ENCODE measurements at places on chromosomes 2 and 18.

GRCh38 chr18:55003695-55004094 lies 44.4 kb upstream of the CCDC68 start:
- DNase-seq = no peak

DNA sequence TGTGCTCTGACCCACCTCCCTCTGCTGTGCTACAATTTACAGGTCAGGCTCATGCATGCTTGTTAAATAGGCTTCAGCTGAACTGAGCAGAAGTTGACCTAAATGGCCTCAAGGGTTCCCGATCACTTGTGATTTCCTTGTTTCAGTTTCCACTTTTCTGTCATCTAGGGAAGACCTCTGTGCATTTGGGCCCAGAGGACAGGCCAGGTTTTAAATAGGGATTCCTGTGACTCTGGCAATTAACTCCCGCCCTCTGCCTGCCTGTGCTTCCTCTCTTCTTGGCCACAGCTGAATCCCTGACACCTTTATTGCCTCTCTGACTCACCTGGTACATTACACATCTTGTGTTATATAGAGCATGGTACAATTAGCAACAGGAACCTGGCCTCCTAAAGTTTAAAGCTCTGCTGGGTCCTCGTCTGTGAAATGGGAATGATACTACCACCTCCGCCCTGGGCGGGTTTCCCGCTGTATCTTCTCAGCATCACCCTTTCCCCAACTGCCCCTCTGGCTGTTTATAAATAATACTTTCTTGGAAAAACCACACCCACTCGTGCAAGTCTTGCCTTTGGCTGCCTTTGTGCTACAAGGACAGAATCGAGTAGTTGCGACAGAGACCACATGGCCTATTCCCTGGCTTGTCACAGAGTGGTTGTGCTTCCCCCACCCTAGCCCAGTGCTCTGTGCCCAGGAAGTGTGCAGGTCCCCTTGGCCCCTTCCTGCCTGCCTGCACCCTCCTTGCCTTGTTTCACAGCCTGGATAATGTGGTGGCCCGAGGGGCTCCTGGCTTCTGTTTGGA lies 7.9 kb downstream of the CABLES1 start:
- no peak for DNase-seq

DNA sequence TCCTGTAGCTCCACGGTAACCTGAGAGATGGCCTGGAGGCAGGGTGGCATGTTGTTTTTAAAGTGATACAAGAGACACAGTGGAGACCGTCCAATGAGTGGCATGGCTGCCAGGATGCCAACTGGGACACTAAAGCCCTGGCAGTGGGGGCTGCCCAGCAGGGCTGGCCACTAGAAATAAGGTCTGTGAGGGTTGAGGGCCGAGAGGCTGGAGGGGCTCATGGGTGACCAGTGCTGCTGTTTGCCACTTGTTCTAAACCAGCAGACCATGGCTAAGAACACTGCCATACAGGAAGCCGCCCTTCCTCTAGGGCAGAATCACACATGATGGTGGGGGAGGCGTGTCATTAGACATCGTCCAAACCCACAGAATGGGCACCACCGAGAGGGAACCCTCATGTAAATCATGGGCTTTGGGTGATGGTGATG lies 71.9 kb downstream of the ALPK2 start:
- no peak for DNase-seq

- no peak for DNase-seq
These were observed 222.2 kb downstream of the C1D start for GRCh38 chr2:67840460-67841068.

GRCh38 chr2:54589340-54590215 lies 133.5 kb downstream of the SPTBN1 start:
- DNase-seq = no peak

DNA sequence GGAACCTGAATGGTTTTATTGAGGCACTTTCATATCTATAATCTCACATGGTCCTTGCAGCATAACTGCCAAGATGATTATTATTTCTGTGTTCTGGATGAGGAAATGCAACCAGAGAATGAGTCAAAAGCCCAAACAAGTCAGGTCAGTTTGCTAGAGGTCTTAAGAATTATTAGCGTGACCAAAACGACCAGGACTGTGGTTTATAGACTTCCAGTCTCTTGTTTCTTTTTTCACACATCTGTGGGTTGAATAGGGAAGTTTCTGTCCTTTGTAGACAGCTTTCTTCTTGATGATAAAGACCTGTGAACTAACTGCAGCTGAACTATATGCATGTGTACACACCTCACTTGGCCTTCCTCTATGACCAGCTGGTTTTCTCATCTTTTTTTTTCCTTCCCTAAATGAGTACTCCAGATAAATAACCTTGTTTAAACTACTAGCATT lies 13.9 kb downstream of the ADAM23 start:
- no peak for DNase-seq

DNA sequence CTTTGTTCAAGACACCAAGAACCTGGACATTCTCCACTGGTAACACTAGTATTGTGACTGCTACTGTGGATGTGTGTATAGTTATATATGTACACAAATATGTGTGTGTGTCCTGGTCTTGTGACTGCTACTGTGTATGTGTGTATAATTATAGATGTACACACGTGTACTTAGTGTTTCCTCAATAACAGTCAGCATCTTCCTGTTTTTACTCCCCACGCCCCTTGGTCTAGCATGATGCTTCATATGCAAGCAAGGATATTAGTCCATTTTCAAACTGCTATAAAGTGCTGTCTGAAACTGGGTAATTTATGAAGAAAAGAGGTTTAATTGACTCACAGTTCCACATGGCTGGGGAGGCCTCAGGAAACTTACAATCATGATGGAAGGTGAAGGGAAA lies 802.7 kb downstream of the RNF144A start:
- DNase-seq = no peak

GRCh38 chr2:53769318-53769945 lies 1.8 kb downstream of the CHAC2 start:
- DNase-seq = no peak

DNA sequence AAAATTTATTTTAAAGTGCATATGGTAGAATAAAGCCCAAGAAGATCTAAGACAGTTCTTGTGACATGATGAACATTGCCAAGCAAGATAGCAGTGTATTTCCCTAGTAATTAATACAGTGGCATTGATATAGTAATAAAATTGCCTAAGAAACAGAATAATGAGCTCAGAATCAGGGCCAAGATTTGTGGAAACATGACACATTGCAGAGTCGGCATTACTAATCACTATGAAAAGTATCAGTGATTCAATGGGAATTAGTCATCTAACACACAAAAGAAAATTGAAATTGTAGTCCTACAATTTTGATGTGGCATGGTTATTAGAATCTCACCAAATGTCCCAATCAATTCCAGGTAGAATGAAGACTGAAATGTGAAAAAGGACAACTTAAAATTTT lies 243.0 kb upstream of the CYRIA start:
- no peak for DNase-seq

DNA sequence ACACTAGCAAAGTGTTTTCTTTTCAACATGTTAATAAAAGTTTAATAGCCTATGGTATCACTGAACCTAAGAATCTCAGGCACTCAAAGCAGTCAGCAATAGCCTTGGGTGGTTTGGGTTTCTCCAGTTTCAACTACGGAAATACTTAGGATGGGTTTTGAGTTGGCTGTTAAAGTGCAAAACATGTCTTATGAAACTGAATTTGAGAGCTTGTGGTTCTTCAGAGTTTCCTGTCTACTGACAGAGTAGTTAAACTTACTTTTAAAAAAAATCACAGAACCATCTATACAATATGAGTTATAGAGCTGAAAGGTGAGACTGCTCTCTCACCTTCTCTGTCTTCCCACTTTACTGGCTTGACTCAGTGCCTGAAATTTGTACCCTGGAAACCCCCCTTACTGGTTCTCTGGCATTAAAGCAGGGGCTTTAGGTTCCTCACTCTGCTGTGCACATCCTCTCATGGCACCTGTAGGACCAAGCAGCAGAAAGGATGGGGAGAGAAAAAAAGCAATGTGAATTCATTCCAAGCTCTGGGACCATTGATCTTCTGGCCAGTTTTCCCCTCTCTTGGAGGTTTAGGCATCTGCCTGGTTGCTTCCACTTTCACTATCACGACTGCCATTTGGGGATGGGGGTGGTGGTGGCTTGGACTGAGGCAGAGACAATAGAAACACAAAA lies 18.1 kb downstream of the CCDC141 start:
- no peak for DNase-seq

DNA sequence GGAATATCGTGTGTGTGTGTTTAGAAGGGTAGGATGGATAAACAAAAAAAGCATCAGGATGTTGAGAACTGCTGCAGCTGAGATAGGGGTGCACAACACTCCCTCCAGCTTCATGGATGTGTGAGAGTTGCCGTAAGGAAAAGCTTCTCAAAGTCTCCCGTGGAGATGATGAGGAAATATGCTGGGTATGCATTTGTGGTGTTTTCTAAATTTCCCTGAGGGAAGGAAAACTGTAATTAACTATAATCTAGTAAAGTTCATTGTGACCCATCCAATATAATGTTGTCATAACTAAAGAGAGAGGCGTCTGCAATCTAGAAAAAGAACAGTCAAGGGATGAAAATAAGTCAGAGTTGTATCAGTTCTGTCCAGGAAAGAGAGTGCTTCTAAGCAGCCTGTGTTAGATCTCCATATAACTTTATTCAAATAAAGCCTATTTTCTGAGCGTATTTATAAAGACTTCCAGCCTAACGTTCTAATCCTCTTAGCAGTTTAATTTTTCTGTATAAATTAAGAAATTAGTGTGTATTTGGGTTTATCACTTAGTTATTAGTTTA lies 7.3 kb upstream of the LMAN2L start:
- DNase-seq = no peak

- DNase-seq = no peak
These were observed 70.8 kb upstream of the GATA6 start for GRCh38 chr18:22098563-22098989.

DNA sequence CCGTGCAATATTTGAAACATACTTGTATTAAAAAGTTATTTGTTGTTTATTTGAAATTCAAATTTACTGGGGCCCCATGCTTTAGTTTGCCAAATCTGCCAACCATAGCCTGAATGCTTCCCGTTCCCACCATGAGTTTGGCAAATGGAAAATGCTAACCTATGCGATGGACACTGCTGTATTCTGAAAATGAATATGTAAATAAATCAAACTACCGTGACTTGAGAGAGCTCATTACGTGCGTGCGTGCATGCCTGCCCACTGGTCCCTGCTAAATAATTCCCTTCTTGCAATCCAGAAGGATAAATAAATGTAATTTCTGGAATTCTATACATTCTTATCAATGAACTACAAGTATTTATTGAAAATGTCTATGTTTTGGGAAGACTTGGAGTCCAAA lies 3.2 kb downstream of the BOD1L2 start:
- no peak for DNase-seq

DNA sequence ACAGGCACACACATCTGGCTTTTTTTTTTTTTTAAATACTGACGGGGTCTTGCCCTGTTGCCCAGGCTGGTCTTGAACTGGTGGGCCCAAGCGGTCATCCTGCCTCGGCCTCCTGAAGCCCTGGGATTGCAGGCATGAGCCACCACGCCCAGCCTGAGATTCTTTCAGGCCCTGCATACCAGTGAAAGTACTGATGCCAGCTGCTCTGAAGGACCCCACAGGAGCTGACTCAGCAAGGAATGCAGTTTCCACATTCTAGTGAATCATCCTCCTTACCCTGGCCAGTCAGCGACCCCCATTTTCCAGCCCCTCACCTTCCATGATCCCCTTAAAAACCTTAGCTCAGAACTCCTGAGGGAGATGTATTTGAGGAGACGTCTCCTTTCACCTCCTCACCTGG lies 5.8 kb upstream of the DTYMK start:
- DNase-seq = no peak

DNA sequence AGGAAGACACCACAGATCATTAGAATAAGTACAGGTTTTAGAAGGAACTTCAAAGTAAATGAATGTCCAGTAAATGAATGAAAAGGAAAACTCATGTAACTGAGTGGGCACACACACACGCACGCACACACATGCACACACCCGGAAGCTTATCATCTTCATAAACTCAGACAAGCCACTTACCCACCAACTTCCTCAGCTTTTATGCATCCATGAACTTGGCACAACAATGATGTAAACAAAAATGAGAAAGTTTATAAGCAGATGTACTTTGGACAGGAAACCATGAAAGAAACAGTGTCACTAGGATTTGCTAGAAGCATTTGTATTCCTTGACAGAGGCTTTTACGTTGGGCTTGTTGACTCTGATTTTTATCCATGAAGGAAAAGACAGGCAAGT lies 23.2 kb downstream of the RNF152 start:
- DNase-seq = no peak

DNA sequence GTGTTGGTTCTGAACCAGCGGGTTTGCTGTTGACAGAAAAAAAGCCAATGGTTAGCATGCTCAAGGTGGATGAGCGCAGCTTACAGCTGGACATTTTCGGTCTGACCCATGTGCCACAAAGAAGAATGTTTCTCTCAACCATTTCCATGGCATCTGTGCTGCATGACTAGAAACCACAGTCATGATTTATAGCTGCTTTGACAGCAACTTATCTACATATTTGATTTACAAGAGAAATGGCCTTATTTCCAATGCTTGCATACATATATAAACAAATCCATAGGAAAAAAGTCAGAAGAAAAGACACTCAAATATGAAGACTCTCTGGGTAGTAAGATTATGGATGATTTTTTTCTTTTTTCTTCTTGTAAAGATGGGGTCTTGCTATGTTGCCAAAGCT lies 98.2 kb downstream of the DYNC1I2 start:
- no peak for DNase-seq

DNA sequence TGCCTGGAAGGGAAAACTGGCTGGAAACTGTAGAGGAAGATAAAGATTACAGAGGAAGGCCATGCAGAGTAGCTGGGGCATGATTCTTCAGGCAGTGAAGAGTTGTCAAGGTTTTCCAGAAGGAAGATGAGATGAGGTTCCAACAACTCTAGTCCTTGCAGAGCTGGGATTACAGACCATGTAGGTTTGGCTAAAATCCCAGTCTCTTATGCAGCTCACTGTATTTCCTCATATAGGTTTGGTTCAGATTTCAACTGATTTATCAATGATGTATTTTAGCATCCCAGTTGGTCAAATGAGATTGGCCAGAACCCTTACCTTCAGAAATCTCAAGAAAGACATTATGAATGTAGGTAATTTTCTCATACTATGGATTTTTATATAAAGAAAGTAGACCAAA lies 16.4 kb downstream of the FAP start:
- no peak for DNase-seq

- no peak for DNase-seq
These were observed 2.4 kb upstream of the THNSL2 start for GRCh38 chr2:88167740-88168139.

DNA sequence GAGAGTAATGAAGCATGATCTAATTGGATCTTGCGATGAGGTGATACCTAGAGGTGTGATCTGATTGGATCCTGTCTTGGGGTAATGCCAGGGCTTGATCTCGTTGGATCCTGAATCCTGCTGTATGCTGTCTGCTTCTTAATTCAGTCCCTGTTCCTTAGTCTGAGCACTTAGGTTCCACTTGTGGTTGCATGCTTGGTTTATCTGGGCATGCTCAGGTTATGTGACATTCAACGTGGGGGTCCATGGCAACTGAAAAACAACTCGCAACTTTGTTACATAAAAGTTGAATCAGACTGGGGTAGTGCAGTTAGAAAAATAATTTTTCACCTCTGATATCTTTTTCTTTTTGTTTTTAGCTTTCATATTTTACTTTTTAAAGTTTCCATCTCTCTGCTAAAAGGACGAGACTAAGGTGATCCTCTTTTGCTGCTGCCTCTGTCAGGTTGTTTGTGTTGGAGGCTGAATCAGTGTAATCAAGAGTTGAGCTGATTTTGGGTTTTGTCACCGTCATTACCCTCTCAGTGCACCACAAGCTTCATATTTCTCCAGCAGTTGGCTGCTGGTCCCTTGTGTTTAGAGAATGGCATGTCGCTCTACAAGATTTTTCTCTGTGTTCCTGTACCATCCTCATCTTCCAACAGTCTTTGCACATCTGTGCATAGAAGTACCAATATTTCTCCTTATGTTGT lies 67.9 kb downstream of the NCOA1 start:
- DNase-seq = no peak

Data from activated T-cell treated with anti-CD3 and anti-CD28 coated beads for 4 hours (primary cell).